MM.1S (cell line): ENCODE measurements at places on chromosomes 11 and 22.

- H3K4me3 ChIP-seq = peak overlapping the region; percentile 55
- H3K36me3 ChIP-seq = no peaks in the 10 kb centered on the region
- no peaks in the 10 kb centered on the region for H3K27me3 ChIP-seq
- peak; percentile 46 for DNase-seq
- no peaks in the 10 kb centered on the region for H3K4me1 ChIP-seq
These were observed 22.1 kb upstream of the RRAS2 start for GRCh38 chr11:14380947-14381561.

DNA sequence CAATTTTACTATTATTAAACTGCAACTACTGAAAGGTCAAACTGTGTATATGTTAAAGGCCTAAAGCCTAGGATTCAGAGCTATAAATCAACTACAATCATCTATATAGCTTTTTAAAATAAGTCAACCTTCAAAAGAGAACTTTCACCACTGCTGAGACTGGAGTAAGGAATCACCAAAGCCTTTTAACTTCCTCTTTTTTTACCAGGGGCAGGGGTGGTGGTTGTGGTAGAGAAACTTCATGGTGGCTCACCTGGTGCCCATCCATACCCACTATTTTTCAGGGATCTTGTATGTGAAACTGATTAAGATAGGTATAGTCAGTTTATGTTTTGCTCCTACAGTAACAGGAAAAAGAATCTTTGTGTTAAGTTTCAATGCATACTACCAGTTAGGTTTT is 31.5 kb downstream of the TSG101 start:
- no peaks in the 10 kb centered on the region for H3K27me3 ChIP-seq
- H3K4me3 ChIP-seq = no peak overlapping the region
- peaks cover 4% of the 10 kb centered on the region; the same call in 1 of the 2 replicates for H3K36me3 ChIP-seq
- no peak overlapping the region for H3K27ac ChIP-seq

- no peak overlapping the region for H3K27ac ChIP-seq
- no peaks in the 10 kb centered on the region for H3K27me3 ChIP-seq
- H3K36me3 ChIP-seq = no peaks in the 10 kb centered on the region
- H3K4me1 ChIP-seq = no peaks in the 10 kb centered on the region
- no peak overlapping the region for H3K4me3 ChIP-seq
These were observed 23.0 kb downstream of the ZNF202 start for GRCh38 chr11:123718469-123718868.

GRCh38 chr22:27663812-27664211 is 137.7 kb downstream of the MN1 start:
- no peak overlapping the region for H3K27ac ChIP-seq
- no peaks in the 10 kb centered on the region for H3K36me3 ChIP-seq
- no peak overlapping the region for H3K4me3 ChIP-seq
- H3K4me1 ChIP-seq = no peaks in the 10 kb centered on the region
- peaks cover 57% of the 10 kb centered on the region for H3K27me3 ChIP-seq
- no peak for DNase-seq

DNA sequence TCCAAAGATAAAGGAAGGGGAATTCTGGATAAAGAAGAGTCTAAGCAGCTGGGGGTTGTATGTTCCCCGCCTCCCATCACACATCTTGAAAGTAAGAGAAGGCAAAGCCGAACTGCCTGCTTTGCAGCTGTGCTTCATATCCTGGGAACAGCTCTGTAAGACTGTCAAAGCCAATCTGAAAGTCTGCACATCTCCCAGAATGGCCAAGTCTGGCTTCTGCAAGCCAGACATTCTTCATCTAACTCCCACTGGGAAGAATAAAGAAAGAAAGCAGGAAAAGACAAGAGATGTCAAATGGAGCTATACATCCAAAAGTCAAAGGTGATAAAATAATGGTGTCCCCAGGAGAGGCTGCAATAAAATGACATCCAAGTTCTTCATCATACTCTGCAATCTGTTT is 15.4 kb downstream of the MORC2 start:
- H3K27me3 ChIP-seq = no peaks in the 10 kb centered on the region

DNA sequence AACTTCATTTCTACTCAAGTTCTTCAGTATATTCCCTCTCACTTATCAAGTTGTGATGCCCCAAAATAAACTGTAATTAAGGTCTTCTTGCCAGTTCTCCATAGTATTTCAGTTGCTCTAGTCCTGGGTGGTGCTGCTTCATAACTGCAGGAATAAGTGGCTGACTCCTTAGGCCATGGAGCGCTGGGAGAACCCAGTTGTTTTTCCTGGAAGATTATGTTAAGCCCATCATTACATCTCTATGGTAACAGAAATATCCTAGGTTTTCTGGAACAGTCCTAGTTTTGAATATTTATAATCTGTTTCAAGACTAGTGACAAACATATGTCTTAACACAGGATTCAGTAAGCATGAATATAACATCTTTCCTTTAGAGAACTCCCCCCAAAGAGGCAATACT is 7.6 kb downstream of the SYTL2 start:
- H3K4me1 ChIP-seq = peaks cover 36% of the 10 kb centered on the region
- DNase-seq = no peak
- no peak overlapping the region for H3K4me3 ChIP-seq
- no peak overlapping the region for H3K27ac ChIP-seq
- no peaks in the 10 kb centered on the region for H3K27me3 ChIP-seq

- DNase-seq = peak; percentile 80
- no peak overlapping the region for H3K4me3 ChIP-seq
- H3K27ac ChIP-seq = no peak overlapping the region
- peaks cover 7% of the 10 kb centered on the region for H3K4me1 ChIP-seq
- H3K36me3 ChIP-seq = no peaks in the 10 kb centered on the region
- no peaks in the 10 kb centered on the region for H3K27me3 ChIP-seq
These were observed 4.8 kb downstream of the SDF2L1 start for GRCh38 chr22:21646608-21647590.

GRCh38 chr22:27348634-27349033 is 452.9 kb downstream of the MN1 start:
- DNase-seq = no peak
- no peaks in the 10 kb centered on the region for H3K36me3 ChIP-seq
- H3K4me1 ChIP-seq = no peaks in the 10 kb centered on the region
- H3K27ac ChIP-seq = no peak overlapping the region
- peaks cover 51% of the 10 kb centered on the region for H3K27me3 ChIP-seq

DNA sequence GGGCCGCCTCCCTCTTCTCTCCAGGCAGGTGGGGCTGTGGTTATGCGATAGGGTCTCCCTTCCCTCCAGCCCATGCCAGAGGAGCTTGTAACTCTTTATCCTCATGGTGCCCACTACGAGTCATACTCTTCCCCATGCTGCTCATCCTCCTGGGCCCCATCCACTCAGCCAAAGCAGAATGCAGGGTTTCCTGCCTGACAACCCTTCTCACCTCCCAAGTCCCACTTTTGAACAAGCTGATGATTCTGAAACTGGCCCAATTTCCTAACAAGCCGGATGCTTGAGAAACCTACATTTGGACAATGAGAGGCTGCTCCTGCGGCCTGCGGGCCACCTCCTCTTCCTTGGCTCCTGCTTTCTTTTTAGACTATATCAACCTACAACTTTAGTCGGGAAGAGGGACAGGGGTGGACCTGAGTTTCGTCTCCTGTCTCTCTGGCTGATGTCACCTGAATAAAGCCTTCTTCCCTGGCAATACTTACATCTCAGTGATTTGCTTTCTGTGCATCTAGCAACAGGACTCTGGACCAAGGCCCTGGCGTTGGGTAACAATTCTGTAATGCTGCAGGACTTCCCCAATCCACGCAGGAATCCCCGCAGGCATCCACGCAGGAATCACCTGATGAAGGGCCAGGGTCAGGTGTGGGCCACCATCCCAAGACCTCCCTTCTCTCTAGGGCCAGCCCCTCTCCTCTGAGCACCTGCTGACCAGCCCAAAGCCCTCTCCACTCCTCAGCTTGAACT is 1.5 kb upstream of the NDUFS8 start:
- H3K27me3 ChIP-seq = no peaks in the 10 kb centered on the region
- H3K4me3 ChIP-seq = peak overlapping the region; percentile 83
- 0 out of 2 replicates have a peak, but pooled peaks cover 2% of the 10 kb centered on the region for H3K36me3 ChIP-seq
- DNase-seq = no peak
- H3K27ac ChIP-seq = no peak overlapping the region
- peaks cover 11% of the 10 kb centered on the region for H3K4me1 ChIP-seq

- H3K27ac ChIP-seq = no peak overlapping the region
- H3K36me3 ChIP-seq = no peaks in the 10 kb centered on the region
- no peak overlapping the region for H3K4me3 ChIP-seq
- no peaks in the 10 kb centered on the region for H3K4me1 ChIP-seq
These were observed 108.1 kb downstream of the TSPAN18 start for GRCh38 chr11:44834846-44835245.

- H3K27ac ChIP-seq = no peak overlapping the region
- H3K4me1 ChIP-seq = peaks cover 20% of the 10 kb centered on the region
- H3K4me3 ChIP-seq = no peak overlapping the region
- no peaks in the 10 kb centered on the region for H3K27me3 ChIP-seq
- no peaks in the 10 kb centered on the region for H3K36me3 ChIP-seq
- no peak for DNase-seq
These were observed 961.8 kb upstream of the CCDC90B start for GRCh38 chr11:84247926-84248325.

DNA sequence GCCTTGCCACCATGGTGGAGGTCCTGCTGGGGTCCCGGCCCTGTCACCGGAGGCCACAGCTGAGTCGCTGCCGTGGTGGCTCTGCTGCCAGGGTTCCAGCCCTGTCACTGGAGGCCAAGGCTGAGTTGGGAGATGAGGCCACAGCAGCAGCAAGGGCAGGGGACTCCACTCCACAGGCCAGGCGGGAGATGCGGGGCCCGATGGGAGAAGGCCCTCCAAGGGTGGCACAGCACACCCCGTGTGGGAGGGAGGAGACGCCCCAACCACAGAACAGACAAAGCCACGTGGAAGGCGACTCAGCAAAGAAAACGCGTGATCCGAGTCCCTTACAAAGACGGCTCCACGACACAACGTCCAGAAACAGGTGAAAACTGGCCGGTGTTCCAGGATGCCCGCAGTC is 159.3 kb downstream of the BRD1 start:
- no peaks in the 10 kb centered on the region for H3K36me3 ChIP-seq
- H3K4me3 ChIP-seq = no peak overlapping the region
- DNase-seq = no peak
- H3K4me1 ChIP-seq = no peaks in the 10 kb centered on the region

GRCh38 chr11:131800452-131800851 is 430.0 kb downstream of the NTM start:
- H3K36me3 ChIP-seq = no peaks in the 10 kb centered on the region
- no peak overlapping the region for H3K27ac ChIP-seq
- DNase-seq = no peak
- no peak overlapping the region for H3K4me3 ChIP-seq
- no peaks in the 10 kb centered on the region for H3K4me1 ChIP-seq
- no peaks in the 10 kb centered on the region for H3K27me3 ChIP-seq

GRCh38 chr11:63530021-63530420 is 6.6 kb upstream of the PLAAT4 start:
- H3K4me1 ChIP-seq = peaks cover 8% of the 10 kb centered on the region
- H3K27ac ChIP-seq = no peak overlapping the region
- no peaks in the 10 kb centered on the region for H3K27me3 ChIP-seq
- H3K4me3 ChIP-seq = no peak overlapping the region
- H3K36me3 ChIP-seq = no peaks in the 10 kb centered on the region

DNA sequence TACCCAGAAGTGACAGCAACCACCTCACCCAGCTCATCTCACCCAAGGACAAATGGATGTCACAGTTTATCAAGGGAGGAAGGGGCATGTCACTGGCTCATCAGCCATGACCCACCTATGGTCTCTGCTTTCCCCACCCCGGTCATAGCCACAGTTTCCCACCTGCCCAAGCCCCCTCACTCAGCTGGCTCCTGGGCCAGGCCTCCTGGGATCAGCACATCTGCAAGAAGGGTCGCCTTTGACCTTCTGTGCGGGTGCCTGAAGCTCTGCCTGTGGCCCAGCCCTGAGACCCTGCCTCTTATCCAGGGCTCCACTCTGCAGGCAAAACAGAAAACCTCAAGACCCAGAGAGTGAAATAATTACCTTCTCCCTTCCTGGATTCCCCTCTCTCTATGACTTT is 236.4 kb downstream of the BUD13 start:
- H3K27me3 ChIP-seq = peaks cover 6% of the 10 kb centered on the region; the same call in 1 of the 2 replicates
- H3K4me3 ChIP-seq = no peak overlapping the region
- no peak for DNase-seq
- H3K27ac ChIP-seq = no peak overlapping the region

GRCh38 chr11:22792497-22792896 is 37.1 kb downstream of the SVIP start:
- no peaks in the 10 kb centered on the region for H3K4me1 ChIP-seq
- H3K36me3 ChIP-seq = no peaks in the 10 kb centered on the region
- no peak overlapping the region for H3K27ac ChIP-seq
- H3K4me3 ChIP-seq = no peak overlapping the region
- H3K27me3 ChIP-seq = no peaks in the 10 kb centered on the region
- DNase-seq = no peak

DNA sequence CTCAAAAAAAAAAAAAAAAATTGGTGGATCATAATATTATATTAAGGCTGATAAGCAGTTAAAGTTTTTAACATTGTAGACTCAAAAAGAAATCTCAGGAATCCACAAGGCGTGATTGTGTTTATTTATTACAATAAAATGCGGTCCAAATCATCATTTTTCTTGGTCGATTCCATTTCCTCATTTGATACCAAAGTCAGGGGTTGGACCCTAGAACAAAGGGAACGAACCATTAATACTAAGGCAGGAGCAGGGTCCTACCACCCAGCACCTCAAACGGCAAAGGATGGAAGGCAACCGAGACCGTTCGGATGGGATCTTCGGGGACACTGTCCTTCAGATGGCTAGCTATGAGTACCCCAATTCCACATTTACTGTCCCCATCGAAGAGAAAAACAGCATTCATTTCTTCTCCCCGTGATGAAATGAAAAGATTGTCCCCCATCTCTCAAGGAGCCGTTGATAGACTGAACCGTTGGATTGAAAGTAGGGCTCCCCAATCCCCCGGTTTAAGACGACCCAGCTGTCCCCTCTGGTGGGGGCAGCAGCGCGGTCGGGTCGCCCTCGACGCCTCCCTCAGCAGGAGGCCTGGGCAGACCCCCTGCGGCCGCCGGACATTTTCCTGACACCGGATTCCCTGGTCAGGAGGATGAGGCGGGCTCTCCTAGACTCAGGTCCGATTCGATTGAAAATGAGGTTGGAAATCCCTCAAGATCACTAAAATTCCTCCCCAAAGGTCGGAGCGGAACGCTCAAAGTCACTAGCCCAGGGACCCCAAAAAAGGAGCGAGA is 607 bp downstream of the DMC1 start:
- peak overlapping the region; percentile 30; the same call in 1 of the 2 replicates for H3K27ac ChIP-seq
- peaks cover 13% of the 10 kb centered on the region for H3K4me1 ChIP-seq
- no peak for DNase-seq
- H3K27me3 ChIP-seq = no peaks in the 10 kb centered on the region
- H3K36me3 ChIP-seq = no peaks in the 10 kb centered on the region
- H3K4me3 ChIP-seq = peak overlapping the region; percentile 80

- H3K27me3 ChIP-seq = no peaks in the 10 kb centered on the region
- no peak overlapping the region for H3K27ac ChIP-seq
- no peaks in the 10 kb centered on the region for H3K4me1 ChIP-seq
- no peaks in the 10 kb centered on the region for H3K36me3 ChIP-seq
- no peak overlapping the region for H3K4me3 ChIP-seq
- DNase-seq = no peak
These were observed 230.6 kb upstream of the NCAM1 start for GRCh38 chr11:112730591-112730990.

- no peak overlapping the region for H3K4me3 ChIP-seq
- H3K27ac ChIP-seq = no peak overlapping the region
- no peak for DNase-seq
- H3K27me3 ChIP-seq = no peaks in the 10 kb centered on the region
These were observed 64.0 kb downstream of the PARVA start for GRCh38 chr11:12441231-12441861.

- H3K36me3 ChIP-seq = no peaks in the 10 kb centered on the region
- H3K4me3 ChIP-seq = no peak overlapping the region
- no peak for DNase-seq
- peaks cover 5% of the 10 kb centered on the region; the same call in 1 of the 2 replicates for H3K27me3 ChIP-seq
These were observed 4.6 kb upstream of the CERK start for GRCh38 chr22:46742576-46743221.
